ENCODE measurements at places on chromosomes 1 and 21.

DNA sequence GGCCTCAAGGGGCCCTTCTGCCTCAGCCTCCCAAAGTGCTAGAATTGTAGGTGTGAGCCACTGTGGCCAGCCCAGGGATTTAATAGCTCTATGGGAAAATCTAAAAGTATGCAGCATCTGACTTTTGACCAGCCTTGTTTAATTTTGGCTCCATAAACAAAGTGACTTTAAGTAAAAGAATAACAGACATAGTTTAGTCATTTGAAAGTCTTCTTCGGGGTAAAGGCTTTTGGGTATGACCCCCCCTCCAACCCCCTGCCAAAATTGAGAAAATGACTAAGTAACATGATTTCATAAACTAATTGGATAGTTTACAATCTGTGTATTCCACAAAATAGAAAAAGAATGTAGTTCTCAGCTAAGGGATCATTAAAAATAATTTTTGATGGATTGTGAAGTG, 17.0 kb downstream of the GPBP1L1 start:
- no peak for DNase-seq

- no peak for DNase-seq
These were observed 940 bp upstream of the USF1 start for GRCh38 chr1:161046605-161047228.

DNA sequence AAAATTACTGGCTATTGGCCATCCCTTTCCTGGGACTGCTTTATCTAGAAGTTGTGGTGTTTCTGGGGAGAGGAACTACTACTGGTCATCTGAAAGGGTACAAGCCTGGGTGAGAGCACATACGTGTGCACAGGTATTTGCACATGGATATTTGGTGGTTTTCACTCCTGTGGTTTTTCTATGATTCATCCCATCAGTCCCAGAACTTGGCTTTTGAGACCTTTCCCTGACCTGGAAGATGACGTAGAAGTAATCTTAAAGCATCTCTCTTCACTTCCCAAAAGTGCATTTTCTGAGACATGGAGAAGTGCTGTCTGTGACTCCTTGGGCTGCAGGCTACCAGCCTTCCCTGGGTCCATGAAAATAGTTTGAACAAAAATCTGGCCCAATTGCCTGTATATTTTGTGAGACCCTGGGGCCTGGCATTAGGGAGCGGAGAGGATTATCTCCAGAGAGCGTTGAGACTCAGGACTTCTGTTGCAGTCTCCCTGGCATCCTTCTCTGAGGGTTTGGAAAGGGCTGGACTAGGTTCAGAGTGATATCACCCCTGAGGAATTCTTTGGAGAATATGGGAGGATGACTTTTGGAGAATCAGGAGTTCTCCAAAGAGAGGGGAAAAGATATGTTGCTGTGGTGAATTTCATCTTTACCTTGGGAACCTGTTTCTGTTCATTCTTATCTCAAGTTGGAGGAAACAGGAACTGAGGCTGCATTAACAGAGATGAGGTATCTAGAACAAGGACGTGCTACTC, 130.8 kb downstream of the NOS1AP start:
- DNase-seq: no peak

DNA sequence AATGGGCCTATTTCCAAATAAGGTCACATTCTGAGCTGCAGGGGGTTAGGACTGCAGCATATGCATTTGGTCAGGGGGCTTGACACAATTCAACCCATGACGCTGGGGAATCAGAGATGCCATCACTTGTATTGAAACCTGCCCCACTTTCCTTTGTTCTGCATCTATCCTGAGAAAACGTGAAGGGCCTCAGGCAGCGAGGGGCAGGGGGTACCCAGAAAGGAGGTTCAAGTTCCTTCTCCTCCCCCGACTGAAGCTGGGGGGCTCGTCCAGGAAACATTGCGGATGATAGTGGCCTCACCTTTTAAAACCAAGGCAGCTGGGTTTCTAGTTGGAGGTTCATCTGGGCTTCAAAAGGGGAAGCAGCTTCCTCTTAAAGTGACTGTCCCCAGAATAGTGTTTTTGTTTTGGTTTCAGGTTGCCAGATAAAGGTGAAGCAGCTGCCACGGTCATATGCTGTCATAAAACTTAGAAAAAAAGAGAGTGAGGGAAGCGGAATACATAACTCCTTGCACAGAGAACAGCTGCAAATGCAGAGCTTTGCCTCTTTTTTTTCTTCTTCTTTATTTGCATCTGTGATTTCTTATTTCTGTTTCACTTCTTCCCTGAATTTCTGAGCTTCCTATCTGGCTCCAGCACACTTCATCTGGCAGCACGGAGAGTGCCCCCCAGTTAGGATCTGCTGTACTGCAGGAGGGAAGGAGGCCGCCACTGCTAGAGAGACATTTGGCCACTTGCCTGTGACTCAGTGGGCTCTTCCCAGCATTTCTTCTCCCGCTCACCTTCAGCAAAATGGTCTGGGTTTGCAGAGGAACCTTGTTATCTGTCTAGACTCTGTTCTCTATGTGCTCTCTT, 142.0 kb downstream of the AJAP1 start:
- DNase-seq: no peak

GRCh38 chr1:165917166-165917565, 89.8 kb downstream of the UCK2 start:
- no peak for DNase-seq

DNA sequence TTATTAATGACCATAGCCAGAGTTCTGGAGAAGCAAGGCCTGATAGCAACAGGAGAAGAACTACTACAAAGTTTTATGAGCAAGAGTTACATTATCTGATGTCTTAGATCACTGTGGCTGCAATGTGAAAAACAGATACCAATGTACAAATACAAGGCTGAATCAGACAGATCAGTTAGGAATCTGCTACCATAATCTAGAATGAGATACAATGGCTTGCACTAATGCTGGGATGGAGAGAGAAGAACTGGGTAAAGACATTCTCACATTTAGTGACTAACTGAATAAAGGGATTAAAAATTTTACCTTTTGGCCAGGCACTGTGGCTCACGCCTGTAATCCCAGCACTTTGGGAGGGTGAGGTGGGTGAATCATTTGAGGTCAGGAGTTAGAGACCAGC, 41.3 kb downstream of the ARID4B start:
- DNase-seq: no peak

- DNase-seq: no peak
These were observed 8.7 kb downstream of the RUNX3 start for GRCh38 chr1:24921412-24921811.

Measured in RWPE1 (cell line).